ENCODE measurements at places on chromosomes 5 and 9.

DNA sequence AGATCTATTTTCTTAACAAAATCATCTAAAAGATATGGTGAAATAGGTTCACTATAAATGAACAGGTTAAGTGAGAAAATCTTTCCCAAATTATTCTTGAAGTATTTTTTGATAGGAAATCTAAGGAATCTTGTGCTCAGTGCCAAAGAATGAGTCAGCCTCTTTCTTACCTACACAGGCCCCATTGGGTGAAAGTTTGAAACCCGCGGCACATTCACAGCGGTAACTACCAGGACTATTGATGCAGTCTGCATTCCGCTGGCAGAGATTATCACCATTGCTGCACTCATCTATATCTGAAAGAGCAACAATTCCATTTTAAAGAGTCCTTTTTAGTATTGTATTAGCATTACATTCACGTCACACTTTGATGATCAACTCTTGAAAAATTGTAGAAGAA, 221.8 kb downstream of the SLC12A2 start:
- DNase-seq, result no peak

DNA sequence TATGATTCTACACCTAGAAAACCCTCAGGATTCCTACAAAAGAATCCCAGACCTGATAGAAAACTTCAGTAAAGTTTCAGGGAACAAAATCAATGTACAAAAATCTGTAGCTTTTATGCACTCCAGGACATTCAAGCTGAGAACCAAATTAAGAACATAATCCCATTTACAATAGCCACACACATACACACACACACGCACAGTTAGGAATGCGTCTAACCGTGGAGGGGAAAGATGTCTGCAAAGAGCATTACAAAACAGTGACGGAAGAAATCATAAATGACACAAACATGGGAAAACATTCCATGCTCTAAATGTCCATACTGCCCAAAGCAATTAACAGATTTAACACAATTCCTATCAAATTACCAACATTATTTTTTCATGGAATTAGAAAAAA, 51.4 kb upstream of the CAST start:
- no peak for DNase-seq

DNA sequence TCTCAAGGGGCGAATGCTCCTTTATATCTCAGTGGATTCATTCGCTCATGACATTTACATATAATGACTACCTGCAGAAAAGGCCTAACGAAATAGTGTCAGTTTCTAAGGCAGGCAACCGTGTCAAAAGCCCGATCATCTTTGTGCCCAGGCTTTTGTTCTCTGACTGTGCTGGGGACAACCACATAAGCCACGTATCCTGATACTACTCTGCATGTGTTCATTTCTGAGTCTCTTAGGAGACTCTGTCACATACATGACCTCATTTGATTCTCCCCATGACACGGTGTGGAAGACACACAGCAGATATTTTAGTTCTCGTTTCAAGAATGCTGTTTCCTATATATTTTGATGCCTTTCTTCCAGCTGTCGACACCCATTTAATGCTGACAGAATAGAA, 598.5 kb downstream of the BNC2 start:
- DNase-seq, result no peak

DNA sequence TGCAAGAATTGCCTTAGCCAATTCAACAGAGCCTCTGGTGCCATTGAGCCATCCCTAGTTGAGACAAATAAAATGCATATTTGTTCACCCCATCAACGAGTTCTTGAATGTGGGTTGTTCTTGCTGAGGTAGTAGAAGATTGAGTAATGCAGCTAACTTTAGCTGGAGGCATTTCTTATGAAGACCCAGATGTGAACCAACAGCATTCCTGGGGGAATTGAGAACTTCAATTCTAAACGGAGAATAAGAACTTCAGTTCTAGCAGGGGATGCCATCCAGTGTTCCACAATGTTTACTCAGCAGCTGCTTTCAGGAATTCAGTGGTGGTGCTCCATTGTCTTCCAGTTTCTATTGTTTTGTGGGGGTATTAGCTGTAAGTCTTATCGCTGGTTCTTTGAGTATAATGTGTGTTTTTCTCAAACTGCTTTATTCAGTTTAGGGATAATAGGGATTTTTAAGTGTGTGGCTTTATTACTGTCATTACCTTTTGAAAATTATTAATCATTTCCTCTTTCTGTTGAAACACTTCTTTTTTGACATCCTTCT, 1968.2 kb upstream of the NUDT12 start:
- DNase-seq, result no peak

GRCh38 chr5:157859227-157859575, 256 bp upstream of the CLINT1 start:
- DNase-seq, result no peak

DNA sequence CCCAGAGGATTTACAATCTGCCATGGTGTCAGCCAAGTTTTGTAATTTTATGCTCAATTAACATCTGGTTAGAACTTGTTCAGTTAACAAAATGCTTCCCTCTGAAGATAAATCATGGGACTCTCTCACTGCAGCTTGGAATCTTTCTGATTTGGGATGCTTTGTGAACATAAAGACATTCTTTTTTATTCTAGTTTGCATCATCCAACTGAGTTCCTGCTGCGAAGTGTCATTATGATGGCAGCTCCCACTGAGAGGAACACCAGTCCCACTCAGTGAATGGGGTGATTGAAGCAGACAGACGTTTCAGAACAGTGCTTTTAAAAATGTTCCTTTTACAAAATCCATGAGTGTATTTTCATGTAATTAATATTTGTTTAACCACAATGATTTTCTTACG, 863.8 kb downstream of the TLE4 start:
- no peak for DNase-seq

GRCh38 chr5:2921651-2922050, 170.2 kb upstream of the IRX2 start:
- DNase-seq, result no peak

DNA sequence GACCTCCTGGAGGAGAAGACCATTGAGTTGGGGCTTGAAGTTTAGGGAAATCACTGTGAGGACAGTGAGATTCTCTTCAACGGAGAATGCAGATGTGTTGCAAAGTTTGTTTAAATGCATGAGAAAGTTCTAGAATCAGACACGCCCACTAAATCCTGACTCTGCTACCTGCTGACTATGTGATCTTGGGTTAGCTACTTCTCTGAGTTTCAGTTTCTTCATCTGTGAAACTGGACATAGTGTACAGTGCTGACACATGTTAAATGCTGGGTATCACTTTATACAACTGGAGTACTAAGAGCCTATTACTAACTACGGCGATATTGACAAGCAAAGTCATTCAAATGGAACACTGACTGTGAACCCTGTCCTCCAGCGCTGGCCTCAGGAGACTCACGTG, 255.5 kb downstream of the HSPA4 start:
- no peak for DNase-seq

- DNase-seq, result no peak
Measured at GRCh38 chr9:129987047-129987446, 55.9 kb downstream of the FNBP1 start.

DNA sequence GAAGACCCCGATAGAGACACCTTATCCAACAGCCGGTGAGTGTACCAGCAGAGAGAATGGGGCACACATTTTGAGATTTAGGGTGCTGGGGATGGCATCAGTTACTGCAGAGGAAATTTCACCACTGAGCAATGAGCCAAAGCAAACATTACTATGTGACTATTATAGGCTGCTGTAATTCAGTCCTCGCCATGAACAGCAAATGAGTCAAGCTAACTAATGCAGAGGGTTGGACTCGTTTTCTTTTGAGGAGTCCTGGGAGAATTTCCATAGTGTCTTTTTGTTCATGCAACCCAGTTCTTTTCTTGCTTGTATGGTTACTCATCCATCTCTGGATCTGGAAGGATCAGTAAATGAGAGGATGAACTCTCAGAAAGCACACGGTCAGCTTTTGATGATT, 323.8 kb downstream of the PSAT1 start:
- no peak for DNase-seq

DNA sequence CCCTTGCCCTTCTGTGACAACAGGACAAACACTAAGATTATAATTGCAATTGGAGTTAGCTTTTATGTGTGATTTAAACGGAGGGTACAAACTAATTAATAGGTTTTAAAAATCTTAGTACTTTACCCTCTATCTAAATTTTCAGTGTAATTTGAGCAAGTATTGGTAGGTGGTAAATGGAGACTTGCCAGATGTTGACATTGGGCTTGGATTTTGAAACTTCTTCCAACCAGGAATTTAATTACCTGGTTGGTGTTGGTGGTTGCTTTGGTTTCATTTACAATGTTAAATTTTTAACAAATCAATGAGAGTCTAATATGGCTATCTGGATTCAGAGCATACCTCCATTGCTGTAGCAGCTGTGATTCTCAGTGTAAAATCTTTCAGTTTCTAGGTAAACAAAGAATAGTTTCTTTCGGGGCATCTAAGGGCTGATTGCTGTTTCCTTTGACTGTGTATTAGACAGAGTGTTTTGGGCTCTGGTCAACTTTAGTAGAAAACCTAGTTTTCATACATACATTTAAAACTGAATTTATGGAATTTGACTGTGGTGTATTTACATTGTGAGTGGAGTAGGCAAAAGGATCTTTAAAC, 1.9 kb downstream of the DAPK1 start:
- DNase-seq, result no peak

GRCh38 chr9:94676446-94677131, 37.3 kb upstream of the FBP1 start:
- DNase-seq, result no peak

DNA sequence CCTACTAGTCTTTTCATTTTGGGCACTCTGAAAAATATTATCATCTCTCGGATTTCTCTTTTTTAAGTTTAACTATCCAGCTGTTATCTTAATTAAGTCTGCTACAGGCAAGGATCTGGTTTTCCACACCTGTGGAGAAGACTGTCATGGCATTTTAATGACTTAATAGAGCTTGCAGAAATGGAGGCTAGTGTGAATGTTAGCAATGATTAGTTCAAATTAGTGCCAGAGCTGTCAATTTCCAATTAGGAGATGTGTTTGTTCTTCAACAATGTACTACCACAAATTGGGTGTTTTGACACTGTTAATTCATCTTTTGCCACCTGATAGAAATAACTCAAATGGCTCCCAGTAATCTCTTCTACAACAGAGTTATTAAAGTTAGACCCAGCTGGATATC, 2023.0 kb upstream of the CDH9 start:
- DNase-seq, result no peak
